Cardiac atrium fibroblast (primary cell): ENCODE measurements at places on chromosomes 3 and 15. TPM values are rescaled to one million over a fixed set of nuclear protein-coding genes. Genes with fewer than 3 reads are reported as not detected.

The RYR3 gene
- total RNA-seq = not detected in 2 replicates

The IMPG2 gene
- under 0.01 TPM in 1 of 2 replicates, not detected in the other for total RNA-seq

The SIDT1 gene
- total RNA-seq = not detected in 2 replicates

The SH2D7 gene
- total RNA-seq = not detected in 2 replicates

The CHRM5 gene
- not detected in 2 replicates for total RNA-seq

The CLRN1 gene
- not detected in 2 replicates for total RNA-seq

The TEX55 gene
- total RNA-seq = not detected in 2 replicates

The GATA2 gene
- 7.3 and 8.1 TPM in 2 replicates for total RNA-seq

The MBD4 gene
- total RNA-seq = 20.0 and 21.1 TPM in 2 replicates

The NCK1 gene
- total RNA-seq = 58.5 and 60.7 TPM in 2 replicates

The ITIH1 gene
- total RNA-seq = not detected in 2 replicates

The SYNPR gene
- total RNA-seq = not detected in 2 replicates

The PIERCE2 gene
- 0.18 and 3.7 TPM in 2 replicates for total RNA-seq

The SNX22 gene
- under 0.01 TPM in 1 of 2 replicates, not detected in the other for total RNA-seq

The NOX5 gene
- total RNA-seq = 0.18 TPM in 1 of 2 replicates, not detected in the other

The C3orf20 gene
- total RNA-seq = not detected in 2 replicates

The SHC4 gene
- 0.72 and 2.9 TPM in 2 replicates for total RNA-seq

The GABRB3 gene
- 0.16 TPM in 1 of 2 replicates, not detected in the other for total RNA-seq

The AGTR1 gene
- 2.9 and 3.1 TPM in 2 replicates for total RNA-seq

The GAP43 gene
- total RNA-seq = not detected in 2 replicates

The ABCC5 gene
- total RNA-seq = 9.4 and 12.1 TPM in 2 replicates

The SLC27A2 gene
- not detected in 2 replicates for total RNA-seq

The ITGA11 gene
- 20.6 and 30.9 TPM in 2 replicates for total RNA-seq

The SEMA3B gene
- total RNA-seq = 1.4 and 3.4 TPM in 2 replicates

The CFAP161 gene
- total RNA-seq = not detected in 2 replicates

The LRRK1 gene
- total RNA-seq = 11.2 and 13.0 TPM in 2 replicates

The SEMA5B gene
- total RNA-seq = not detected in 2 replicates

The GMNC gene
- 0.18 and 0.32 TPM in 2 replicates for total RNA-seq

The TMEM212 gene
- not detected in 2 replicates for total RNA-seq

The DNAJC17 gene
- 18.8 and 24.3 TPM in 2 replicates for total RNA-seq

The ALDH1A2 gene
- total RNA-seq = 8.1 and 38.3 TPM in 2 replicates

The GRK7 gene
- not detected in 2 replicates for total RNA-seq

The MESP2 gene
- 0.65 TPM in 1 of 2 replicates, not detected in the other for total RNA-seq

The IQGAP1 gene
- total RNA-seq = 104 and 122 TPM in 2 replicates

The EAF2 gene
- total RNA-seq = 0.32 TPM in 1 of 2 replicates, not detected in the other

The C2CD4A gene
- total RNA-seq = 0.72 and 7.9 TPM in 2 replicates

The REC114 gene
- total RNA-seq = not detected in 2 replicates

The COLQ gene
- total RNA-seq = 0.36 and 1.3 TPM in 2 replicates

The MORC1 gene
- not detected in 2 replicates for total RNA-seq

The ZNF774 gene
- 0.32 TPM in 1 of 2 replicates, not detected in the other for total RNA-seq

The CLDN16 gene
- total RNA-seq = not detected in 2 replicates

The LTK gene
- total RNA-seq = 0.32 TPM in 1 of 2 replicates, not detected in the other
